Vein endothelial cell (primary cell): ENCODE measurements at places on chromosomes 4 and X. TPM values are rescaled to one million over a fixed set of nuclear protein-coding genes. Genes with fewer than 3 reads are reported as not detected.

UGT2B11 gene
- total RNA-seq, result not detected in 2 replicates

FGFR3 gene
- 0.33 and 0.38 TPM in 2 replicates for total RNA-seq

IBSP gene
- total RNA-seq, result not detected in 2 replicates

SMIM31 gene
- not detected in 2 replicates for total RNA-seq

FAM53A gene
- total RNA-seq, result 0.57 and 3.6 TPM in 2 replicates

RAB41 gene
- total RNA-seq, result not detected in 2 replicates

MAGED4 gene
- 7.0 and 15.7 TPM in 2 replicates for total RNA-seq

ASB11 gene
- total RNA-seq, result not detected in 2 replicates

VCX gene
- total RNA-seq, result not detected in 2 replicates

MAGED1 gene
- 183 and 261 TPM in 2 replicates for total RNA-seq

NOX1 gene
- total RNA-seq, result not detected in 2 replicates

BGN gene
- total RNA-seq, result 71.8 and 339 TPM in 2 replicates

HAUS3 gene
- 7.8 and 13.6 TPM in 2 replicates for total RNA-seq

CDX4 gene
- not detected in 2 replicates for total RNA-seq

AKAP4 gene
- under 0.01 TPM in 1 of 2 replicates, not detected in the other for total RNA-seq

MAB21L2 gene
- 0.33 and 0.48 TPM in 2 replicates for total RNA-seq

PWWP3B gene
- 0.19 and 0.33 TPM in 2 replicates for total RNA-seq

ZDHHC9 gene
- 34.9 and 36.7 TPM in 2 replicates for total RNA-seq

NAP1L2 gene
- total RNA-seq, result 0.33 and 1.2 TPM in 2 replicates
